ENCODE measurements at places on chromosomes 16 and 17. TPM values are rescaled to one million over a fixed set of nuclear protein-coding genes. Genes with fewer than 3 reads are reported as not detected.

DNA sequence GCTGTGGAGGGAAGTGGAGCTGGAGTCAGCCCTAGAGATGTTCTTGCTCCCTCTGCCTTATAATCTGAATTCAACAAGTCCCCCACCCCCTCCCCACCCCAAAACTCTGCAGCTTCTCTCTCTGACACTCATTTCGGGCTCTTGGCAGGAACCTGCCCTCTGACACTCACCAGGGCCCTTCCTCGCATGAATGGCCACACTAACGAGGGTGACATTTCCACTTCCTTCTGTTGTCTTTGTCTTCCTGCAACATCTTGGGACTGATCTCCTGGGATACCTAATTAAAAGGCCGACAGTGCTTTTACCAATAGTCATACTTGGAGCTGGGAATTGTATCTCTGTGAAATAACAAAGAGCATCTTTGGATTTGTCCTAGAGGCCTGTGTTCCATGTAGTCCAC lies 106.9 kb upstream of the PIRT start:
- no peak for DNase-seq

- no peak for DNase-seq
These were observed 34.3 kb downstream of the VAC14 start for GRCh38 chr16:70766658-70767057.

DNA sequence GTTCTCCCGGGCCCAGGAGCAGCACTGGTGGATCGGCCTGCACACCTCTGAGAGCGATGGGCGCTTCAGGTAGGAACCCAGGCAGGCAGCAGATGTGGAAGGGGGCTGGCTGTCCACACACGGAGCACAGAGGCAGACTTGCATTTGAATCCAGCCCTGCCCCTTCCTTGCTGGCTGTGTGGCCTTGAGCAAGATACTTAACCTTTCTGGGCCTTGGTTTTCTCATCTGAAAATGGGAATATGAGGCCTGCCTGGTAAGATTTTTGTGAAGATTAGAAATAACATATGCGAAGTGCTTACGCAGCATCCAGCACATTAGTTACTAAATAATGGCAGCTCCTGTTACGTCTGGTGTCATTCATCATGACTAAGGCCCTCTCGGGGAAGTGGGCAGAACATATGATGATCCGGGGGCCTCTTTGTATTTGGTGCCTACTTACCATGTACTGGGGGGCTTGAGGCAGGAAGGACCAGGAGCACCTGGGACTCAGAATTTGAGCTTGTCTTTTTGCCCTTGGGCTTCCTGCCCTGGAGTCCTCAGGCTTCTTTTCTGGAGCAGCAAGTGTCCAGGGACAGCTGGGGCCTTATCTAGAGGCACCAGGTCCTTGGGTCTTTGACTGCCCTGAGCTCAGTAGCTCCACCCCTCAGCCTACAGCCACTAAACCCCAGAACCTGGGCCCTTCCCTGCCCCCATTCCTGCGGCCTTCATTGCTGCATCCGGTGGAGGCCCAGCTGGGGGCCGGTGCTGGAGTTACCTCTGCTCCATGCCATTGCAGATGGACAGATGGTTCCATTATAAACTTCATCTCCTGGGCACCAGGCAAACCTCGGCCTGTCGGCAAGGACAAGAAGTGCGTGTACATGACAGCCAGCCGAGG lies 53.8 kb downstream of the MRC2 start:
- no peak for DNase-seq

DNA sequence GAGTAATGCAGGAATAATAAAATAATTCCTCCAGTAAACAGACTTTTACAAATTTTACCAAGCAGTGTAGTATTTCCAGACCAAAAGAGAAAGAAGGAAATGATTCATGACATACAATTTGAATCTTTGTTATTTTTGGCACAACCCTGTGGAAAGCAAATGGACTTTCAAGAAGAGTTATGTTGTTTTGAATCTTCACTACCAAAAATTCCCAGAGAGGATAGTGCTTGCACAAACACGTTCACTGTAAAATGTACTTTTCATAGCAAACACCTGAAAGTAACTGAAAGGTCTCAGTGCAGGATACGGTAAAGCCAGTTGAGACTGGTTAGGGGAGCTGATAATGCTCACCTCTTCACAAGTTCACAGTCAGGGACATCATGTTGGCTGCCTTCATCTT lies 107.1 kb downstream of the USP22 start:
- DNase-seq = peak; percentile 52

GRCh38 chr16:11968577-11968976 lies 3.6 kb downstream of the TNFRSF17 start:
- no peak for DNase-seq

DNA sequence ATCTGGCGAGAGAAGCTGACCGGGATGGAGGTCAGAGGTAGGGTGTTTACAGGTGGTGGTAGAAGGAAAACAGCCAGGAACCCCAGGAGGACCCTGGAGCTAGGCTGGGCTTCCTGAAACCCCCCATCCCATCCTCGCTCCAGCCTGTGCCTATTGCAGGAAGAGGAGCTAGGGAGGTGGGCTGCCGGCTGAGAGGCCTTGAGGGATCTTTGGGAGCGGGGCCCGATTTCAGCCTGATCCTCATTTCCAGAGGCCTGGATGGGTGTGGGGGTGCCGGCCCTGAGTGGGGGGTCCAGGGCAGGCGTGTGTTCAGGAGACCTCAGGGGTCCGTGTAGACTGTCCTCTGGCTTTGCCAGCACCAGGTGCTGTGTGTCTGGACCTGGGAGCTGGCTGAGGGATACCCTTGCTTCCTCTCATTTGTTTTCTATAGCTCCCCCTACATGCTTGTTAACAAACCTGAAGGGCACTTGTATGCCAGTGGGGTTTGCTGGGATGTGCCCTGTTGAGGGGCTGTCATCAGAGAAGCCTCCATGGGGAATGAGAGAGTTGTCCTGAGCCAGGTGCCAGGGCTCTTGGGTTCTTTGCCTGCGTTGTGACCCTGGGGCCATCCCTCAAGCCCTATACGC lies 18.9 kb upstream of the RAP1GAP2 start:
- DNase-seq = no peak

DNA sequence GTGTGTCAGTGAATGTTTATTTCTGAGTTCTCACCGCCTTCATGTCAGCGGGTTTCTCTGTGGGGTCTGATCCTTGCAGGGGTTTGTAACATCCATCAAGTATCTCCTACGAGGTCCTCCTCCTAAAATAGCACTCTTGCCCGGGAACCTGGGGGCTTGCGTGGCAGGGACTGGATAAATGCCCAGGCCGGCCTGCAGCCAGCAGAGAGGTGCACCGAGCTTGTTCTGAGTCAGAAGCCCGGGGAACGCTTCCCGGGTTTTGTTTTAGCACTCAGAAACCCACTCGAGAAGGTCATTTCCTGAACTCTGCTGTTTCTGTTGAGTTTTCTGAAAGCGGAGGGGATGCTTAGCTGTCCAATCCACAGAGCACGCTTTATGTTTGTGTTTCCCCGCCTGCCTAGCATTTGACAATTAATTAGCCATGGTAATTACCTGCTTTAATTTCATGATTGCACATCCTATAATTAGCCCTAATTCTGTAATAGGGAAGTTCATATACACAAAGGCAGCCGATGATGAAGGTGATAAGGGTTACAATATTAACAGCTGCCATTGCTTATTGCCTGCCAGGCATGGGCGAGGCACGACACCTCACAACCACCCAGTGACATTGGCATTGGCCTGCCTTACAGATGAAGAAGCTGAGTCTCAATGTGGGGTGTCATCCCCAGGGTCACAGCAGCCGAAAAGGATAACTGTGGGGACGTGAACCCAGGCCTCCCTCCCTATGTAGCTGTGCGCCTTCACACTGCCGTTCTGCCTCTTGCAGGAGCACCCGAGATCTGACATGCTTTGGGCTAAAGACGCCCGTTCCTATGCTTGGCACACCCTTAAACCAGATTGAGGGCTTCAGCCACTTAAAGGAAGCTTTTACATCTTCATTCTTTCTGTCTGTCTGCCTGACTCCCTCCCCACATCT lies 333.1 kb downstream of the CPPED1 start:
- DNase-seq = no peak

DNA sequence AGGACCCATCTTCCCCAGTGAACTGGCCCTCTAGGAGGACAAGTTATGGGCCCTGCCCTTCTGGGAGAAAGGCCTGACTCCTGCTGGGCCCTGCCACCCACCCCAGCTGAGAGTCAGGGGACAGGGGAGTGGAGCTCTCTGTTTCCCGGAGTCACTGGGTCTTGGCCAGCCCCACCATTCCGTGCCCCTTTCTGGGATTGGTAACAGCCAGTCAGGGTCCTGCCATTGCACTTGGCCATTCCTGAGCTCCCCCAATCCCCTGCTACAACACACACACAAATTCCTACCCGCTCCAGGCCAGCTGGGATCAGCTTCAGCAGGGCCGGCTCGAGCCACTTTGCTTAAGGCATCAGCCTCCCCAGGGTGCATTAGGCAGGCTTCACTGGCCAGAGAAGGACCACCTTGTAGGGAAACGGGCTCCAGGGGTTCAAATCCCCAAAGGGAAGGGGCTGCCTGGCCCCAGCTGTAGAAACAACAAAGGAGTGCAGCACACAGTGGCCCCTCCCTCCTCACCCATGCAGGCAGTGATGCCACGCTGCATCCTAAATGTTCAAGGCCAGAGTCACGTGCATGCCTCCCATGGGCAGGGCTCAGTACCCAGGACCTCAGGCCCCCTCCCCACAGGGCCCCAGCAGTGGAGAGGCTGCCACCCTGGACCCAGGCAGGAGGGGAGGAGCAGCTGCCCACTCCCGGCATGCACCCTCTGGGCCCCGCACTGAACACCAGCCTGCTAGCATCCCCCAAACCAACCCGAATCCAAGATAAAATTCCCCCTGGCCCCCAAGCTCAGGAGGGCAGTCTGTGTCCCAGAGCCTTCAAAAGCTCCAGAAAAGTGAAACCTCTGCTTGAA lies 37.7 kb downstream of the C16orf78 start:
- DNase-seq = no peak

DNA sequence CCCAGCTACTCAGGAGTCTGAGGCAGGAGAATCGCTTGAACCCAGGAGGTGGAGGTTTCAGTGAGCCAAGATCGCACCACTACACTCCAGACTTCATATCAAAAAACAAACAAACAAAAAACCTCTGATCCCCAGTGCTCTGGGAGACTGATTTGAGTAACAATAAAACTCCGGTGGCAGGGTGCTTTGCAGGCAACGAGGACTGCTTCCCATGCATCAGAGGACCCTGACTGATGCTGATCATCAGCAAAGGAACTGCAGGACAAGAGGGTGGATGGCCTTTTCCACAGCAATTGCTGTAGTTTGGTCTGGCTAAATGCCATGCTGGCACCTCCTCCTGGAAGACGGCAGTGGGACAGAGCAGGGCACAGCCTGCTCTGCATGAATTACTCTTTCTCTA lies 6.4 kb upstream of the SLC39A11 start:
- no peak for DNase-seq

GRCh38 chr17:43549496-43549895 lies 3.4 kb upstream of the ETV4 start:
- no peak for DNase-seq

DNA sequence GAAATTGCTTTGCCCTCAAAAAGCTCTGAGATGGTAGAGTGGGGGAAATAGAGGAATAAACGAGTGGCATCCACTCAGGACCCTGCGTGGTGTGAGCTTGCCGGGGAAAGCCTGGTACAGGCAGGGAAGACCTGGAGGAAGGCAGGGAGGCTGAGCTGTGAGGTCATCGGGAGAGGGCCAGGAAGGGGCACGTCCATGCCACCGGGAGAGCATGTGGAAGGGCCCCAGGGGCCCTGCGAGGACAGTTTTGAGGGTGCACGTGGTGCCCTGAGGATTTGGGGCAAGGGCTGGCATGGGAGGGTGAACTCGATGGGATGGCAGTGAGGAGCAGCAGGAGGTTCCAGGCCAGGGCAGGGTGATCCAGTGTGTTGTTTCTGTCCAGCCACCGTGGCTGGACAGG lies 56.3 kb upstream of the CBFA2T3 start:
- no peak for DNase-seq

GRCh38 chr16:9845661-9846361 lies 336.4 kb downstream of the GRIN2A start:
- DNase-seq = no peak

Gene ANKS4B
- not detected for polyA plus RNA-seq

Gene KRT27
- not detected for polyA plus RNA-seq

Gene RNF43
- polyA plus RNA-seq = 0.08 TPM

Gene FBXO47
- polyA plus RNA-seq = 0.12 TPM

Gene MLX
- 42.9 TPM for polyA plus RNA-seq

Data from muscle of back (tissue), 13 donors.